CD4-positive, alpha-beta T cell treated with Interleukin-1 beta for 1 hour (primary cell): ENCODE measurements at places on chromosomes 3 and 15.

- DNase-seq: no peak
These were observed 162.8 kb downstream of the GREM1 start for GRCh38 chr15:32880642-32881041.

GRCh38 chr3:114411811-114412803 lies 118.3 kb downstream of the TIGIT start:
- DNase-seq: no peak

GRCh38 chr3:88346643-88347042 lies 196.9 kb downstream of the C3orf38 start:
- no peak for DNase-seq

DNA sequence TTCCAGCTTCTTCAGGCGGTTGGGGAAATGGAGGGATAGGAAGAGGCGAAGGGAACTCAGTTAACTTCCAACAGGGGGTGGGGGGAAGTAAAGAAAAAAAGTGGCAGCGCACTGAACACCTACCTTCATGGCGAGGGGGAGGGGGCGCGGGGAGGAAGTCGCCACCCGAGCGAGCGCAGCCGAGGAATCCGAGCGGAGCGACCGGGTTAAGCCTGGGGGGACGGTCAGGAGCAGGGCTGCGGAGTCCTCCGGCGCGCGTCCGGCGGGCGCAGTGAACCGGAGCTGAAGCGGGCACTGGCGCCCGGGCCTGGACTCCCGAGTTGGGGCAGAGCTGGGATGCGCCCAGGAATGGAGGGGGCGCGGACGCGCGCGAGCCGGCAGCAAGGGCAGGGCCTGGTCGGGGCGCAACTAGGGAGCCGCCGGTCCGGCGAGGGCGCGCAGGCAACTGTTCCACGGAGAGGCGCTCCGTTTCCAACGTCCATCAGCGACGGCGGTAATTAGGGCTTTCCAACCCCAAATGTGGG lies at the start of gene WNT5A:
Gene WNT5A, minus strand, starts transcription at position 450 of the 524 bp plus-strand sequence. Its CDS starts 321 bp downstream, at position 129.
- DNase-seq: no peak

DNA sequence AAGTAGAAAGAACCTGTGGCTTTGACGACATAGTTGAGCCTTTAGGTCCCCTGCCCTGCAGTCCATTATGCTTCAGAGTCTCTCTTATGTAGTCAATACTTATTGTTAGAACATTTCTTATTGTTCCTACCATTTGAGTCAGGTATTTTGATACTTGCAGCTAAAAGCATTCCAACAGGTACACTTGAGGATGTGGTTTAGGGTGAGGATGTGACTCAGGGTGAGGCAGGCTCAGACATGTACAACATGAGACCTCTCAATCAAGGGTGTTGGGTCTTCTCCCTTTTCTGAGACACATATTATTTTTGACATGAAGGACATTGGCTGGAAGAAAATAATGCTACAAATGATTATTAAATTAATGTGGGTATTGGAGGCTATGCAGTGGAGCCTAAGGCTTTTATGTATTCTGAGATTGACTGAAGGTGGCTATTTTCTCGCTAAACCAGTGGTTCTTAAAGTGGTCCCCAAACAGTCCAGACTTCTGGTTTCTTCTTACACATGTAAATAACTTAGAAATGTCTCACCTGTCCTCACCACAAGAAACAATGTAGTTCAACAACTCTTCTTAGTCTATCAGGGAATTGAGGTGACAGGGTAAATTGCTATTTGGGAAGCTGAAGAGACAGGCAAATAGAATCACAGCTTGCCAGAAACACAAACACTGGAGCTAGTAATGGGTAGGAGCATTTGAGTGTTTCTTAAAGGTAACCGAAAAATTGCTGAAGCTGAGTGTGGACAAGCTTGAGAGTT lies 135.5 kb upstream of the ZPLD1 start:
- DNase-seq: no peak
